Caco-2 (cell line): ENCODE measurements at places on chromosomes 4 and X.

GRCh38 chrX:68433155-68433980, at the start of gene OPHN1:
Gene OPHN1 (minus strand): TSS chrX:68433495. CDS start chrX:68433020, 475 bp downstream.
- DNase-seq: peak; percentile 78

GRCh38 chrX:115642895-115643530, 82.0 kb downstream of the PLS3 start:
- peak; percentile 48 for DNase-seq

DNA sequence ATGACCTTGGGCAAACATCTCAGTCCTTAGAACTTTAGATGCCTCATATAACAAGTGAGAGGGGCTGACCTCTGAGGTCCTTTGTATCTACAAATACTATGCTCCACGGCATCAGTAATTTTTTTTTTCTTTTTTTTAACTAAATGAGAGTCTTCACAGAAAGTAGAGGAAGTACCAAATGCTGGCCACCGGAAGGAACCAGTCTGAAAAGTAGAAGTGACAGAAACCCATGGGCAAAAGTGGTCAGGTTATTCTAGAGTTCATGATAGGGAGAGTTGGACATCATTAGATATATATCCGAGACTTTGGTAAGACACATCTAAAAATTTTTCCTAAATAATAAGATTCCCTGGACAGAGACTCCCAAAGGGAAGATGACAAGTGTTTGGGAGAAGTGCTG, 53.7 kb downstream of the COQ2 start:
- DNase-seq: no peak

GRCh38 chrX:13418126-13419097, 98.6 kb upstream of the ATXN3L start:
- DNase-seq: no peak

DNA sequence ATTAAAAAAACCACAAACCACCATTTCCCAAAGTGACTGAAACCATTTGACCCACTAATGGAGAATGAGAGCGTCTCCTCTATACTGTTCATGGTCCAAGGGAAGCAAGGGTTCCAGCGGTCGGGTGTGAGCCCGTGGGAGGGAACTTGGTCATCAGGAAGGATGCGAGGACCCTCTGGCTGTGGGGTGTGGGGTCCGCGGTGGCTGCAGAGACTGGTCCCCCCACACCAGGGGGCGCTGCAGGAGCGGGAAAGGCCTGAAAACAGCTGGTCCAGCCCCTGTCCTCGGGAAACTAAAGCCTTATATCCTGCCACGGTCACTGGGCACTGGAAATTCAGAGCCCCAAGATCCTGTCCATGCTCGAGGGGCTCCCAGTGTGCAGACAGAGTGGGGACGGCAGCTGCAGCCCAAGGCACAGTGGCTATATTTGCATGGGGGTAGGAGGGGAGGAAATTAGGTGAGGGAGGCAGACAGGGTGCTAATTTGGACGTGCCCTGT, 4.3 kb downstream of the BLOC1S4 start:
- peak; percentile 91 for DNase-seq

DNA sequence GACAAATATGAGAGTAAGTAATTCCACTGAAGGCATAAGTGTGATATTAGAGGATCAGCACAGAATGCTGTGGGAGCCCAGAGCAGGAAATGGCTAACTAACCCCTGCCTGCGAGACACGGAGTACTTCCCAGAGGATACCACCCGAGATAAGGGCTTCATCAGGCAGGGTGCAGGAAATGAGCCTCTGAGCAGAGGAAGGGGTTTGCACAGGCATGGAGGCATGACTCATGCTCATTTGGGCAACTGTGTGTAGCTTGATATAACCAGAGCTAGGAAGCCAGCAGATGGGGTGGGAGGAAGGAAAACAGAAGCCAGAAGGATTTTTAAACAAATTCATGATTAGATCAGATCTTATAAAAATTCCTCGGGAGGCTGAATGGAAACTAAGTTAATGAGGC, 70.0 kb upstream of the TSPAN5 start:
- DNase-seq: no peak

DNA sequence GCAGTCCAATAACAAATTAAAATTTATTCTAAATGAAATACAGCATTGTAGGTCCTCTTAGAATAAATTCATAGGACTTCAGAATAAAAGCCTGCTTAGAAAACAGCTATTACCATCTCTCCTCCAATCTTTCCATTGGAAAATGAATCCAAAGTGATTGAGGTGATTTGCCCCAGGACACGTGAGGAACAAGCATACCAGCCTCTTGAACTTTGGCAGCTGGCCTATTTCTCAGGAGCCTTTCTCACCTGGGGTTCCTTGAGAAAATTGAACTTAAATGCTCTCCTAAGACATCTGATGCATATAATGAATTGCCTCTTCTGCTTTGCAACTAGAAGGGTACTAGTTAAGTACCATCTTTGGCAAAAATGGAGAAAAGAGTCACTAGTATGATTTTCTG, 13.5 kb downstream of the ARHGAP24 start:
- no peak for DNase-seq

GRCh38 chr4:184873054-184873453, 47.3 kb upstream of the ACSL1 start:
- DNase-seq: no peak

- DNase-seq: no peak
Observed at GRCh38 chrX:19990151-19990555, 708 bp downstream of the BCLAF3 start.

GRCh38 chr4:94225449-94225848, 17.8 kb downstream of the SMARCAD1 start:
- no peak for DNase-seq

- DNase-seq: peak; percentile 65
Observed at GRCh38 chrX:153818571-153819383, 11.6 kb downstream of the PDZD4 start.

GRCh38 chr4:184792334-184792733, 33.4 kb downstream of the ACSL1 start:
- no peak for DNase-seq

DNA sequence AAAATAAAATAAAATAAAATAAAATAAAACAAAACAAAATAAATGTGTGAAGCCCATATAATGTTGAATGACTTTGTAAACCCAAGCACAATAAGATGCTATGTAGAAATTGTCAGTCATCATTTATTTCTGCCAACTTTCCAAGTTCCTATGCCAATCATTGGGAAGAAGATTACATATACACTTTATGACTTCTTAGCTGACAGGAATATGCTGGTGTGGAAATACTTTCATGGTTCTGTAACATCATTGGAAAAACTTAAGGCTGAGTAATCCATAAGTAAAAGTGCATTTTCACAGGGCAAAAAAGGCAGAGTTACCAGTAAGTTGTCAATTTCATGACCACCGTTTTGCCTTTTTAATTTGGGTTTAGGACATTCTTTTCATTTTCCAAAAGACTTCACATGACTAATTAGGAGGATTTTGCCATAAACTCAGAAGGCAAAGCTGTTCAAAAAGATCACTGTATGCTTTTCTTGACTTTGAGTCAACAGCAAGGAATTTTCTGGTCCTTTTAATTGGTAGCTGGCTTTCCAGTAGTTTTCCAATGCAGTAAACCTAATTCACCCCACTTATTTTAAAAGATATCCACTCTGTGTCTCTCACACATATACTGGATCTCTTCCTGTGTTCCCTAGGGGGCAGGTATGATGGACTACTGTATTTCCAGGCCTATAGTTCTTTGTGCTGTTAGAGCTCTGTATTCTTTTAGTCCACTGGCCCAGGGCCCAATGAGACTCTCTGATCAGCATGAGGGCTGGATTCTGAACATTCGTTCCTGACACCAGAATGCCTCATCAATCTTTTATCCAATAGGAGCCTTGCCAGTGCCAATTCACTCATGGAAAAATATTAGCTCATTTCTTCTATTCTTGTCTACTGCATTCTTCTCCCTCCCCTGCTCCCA, 26.2 kb upstream of the SCRG1 start:
- no peak for DNase-seq

DNA sequence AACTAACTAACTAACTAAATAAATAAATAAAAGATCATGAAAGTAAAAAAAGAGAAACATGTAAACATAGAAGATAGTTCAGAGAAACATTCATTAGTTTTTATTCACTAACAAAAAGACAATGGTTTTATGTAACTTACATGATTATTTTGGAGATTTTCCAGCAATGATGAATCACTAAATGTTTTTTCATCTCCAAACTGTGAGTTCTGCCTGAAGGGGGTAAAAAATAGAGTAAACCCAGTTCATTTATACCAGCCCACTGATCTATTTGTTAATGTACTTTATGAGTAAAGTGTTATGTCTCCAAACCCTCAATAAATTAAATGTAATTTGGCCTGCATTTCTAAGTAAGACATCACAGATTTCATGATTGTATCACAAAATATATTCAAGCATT, 101.1 kb downstream of the ATP8A1 start:
- DNase-seq: no peak

GRCh38 chrX:134502686-134503085, 42.7 kb downstream of the HPRT1 start:
- DNase-seq: no peak

- no peak for DNase-seq
Observed at GRCh38 chr4:34182306-34182705, 2062.0 kb downstream of the ARAP2 start.

GRCh38 chr4:73223258-73223650, 35.3 kb downstream of the ANKRD17 start:
- no peak for DNase-seq

GRCh38 chr4:31601793-31602192, 881.6 kb downstream of the PCDH7 start:
- no peak for DNase-seq

- DNase-seq: peak; percentile 46
Observed at GRCh38 chrX:12901486-12901885, 4.9 kb upstream of the TLR8 start.

DNA sequence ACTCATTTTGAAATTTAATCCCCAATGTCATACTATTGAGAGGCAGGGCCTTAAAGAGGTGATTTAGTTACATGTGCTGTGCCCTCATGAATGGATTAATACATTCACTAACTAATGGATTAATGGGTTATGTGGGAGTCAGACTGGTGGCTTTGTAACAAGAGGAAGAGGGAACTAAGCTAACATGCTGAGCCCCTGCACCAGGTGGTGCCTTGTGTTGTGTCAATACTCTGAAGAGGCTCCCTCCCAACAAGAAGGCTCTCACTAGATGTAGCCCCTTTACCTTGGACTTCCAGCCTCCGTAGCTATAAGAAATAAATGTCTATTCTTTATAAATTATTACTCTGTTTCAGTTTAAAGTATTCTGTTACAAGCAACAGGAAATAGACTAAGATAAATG, 411.9 kb upstream of the EMCN start:
- no peak for DNase-seq

- no peak for DNase-seq
Observed at GRCh38 chrX:23385242-23385641, 50.6 kb downstream of the PTCHD1 start.

- DNase-seq: no peak
Observed at GRCh38 chrX:154834562-154834961, at the start of gene SMIM9. Gene SMIM9 (minus strand): TSS chrX:154834662. CDS start chrX:154830856, 3,806 bp downstream.

DNA sequence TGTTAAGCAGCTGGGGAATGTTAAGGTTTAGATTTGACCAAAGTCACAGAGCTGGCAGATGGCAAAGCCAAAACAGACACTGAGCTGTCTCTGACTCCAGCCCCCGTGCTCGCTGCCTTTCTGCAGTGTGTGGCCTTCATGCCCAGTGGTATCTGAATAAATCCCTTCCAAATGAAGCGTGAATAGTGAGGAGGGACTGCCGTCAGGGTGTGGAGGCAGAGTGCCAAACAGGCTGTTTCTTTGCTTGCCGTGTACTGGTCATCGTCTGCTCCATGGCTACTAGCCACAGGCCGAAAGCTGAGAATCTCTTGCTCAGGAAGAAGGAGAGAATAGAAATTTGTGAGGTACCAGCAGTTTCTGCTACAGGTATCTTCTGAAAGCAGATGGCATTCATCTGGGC, 19.7 kb downstream of the PRIMPOL start:
- DNase-seq: no peak

DNA sequence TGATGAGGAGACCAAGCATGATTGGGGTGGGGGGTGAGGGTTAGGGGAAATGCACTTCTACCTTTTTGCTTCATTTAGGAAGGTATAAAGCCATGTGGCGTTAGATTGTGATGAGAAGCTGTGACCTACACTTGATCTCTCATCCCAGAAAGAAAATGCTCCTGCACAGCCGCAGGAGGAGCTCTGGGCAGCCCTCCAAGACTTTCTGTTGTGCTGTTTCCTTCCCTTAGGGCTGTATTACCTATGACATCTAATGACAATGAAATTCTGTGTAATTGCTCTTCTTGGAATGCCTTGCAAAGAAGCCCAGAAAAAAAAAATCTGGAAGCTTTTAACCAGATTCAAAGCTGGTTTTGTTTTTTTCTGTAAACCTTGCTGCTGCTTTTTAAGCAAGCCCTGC, 13.4 kb downstream of the PRPS2 start:
- DNase-seq: no peak

DNA sequence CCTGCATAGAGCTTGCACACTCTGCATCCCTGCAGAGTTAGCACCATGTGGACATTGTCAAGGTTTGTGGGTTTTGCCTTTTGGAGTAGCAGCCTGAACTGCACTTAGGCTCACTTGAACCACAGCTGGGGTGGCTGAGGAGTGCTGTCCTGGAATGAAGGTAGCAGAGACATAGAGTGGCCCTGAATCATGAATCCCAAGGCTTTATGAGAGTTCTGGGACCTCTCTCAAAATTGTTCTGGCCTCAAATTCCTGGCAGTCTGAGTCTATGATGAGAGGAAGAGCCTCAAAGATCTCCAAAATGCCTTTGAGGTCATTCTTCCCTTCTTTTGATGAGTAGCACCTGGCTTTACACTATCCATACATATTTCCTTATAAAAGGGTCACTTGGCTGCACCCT, 37.1 kb upstream of the ADH1C start:
- DNase-seq: no peak

DNA sequence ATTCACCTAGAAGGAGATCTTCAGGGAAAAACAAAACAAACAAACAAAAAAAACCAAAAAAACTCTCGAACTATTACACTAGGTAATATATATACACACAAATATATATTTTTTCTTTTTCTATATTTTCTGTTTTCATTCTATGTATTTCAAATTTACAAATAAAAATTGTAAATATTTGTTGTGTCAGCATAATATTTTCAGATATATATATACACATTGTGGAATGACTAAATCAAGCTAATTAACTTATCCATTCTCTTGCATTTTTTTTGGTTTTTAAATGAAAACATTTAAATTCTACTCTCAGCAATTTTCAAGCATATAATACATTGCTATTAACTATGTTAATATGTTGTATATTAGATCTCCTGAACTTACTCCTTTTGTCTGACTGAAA, 762.0 kb upstream of the PCDH10 start:
- no peak for DNase-seq

DNA sequence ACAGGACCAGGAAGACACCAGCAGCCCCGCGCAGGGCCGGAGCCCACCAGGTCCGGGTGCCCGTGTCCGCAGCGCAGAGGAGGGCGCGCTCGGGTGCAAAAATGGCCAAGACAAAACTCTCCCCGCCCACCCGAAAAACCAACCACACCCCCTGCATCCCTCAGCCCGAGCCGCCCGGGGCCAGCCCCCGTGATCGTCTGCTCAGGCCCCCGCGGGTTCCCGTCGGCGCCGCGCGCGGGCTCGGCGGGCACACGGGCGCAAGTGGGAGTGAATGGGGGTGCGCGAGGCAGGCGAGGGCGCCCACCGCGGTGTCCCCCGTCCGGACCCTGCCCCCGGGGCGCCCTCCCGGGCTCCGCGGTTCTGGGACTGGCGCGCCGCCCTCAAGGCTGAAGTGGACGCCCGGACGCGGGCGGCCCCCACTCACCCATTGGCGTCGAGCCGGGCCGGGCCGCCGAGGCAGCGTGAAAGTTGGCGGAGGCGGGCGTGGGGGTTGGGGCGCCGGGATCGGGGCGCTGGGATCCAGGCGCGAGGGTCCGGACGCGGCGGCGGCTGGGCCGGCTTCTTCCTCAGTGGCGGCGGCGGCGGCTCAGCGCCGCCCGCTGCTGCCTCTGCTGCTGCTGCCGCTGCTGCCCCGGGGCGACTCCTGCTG, 393 bp downstream of the SH3KBP1 start:
- peak; percentile 17 for DNase-seq

- peak; percentile 21 for DNase-seq
Observed at GRCh38 chrX:68018248-68019203, 414.8 kb downstream of the OPHN1 start.
